ENCODE measurements at places on chromosomes 4 and X. TPM values are rescaled to one million over a fixed set of nuclear protein-coding genes. Genes with fewer than 3 reads are reported as not detected.

The SLC34A2 gene
- not detected for total RNA-seq

The DDIT4L gene
- 0.34 TPM for total RNA-seq

The ARHGAP36 gene
- total RNA-seq: not detected

The CXCR3 gene
- 31.1 TPM for total RNA-seq

The PLXNB3 gene
- total RNA-seq: 0.69 TPM

The SMC1A gene
- 161 TPM for total RNA-seq

DNA sequence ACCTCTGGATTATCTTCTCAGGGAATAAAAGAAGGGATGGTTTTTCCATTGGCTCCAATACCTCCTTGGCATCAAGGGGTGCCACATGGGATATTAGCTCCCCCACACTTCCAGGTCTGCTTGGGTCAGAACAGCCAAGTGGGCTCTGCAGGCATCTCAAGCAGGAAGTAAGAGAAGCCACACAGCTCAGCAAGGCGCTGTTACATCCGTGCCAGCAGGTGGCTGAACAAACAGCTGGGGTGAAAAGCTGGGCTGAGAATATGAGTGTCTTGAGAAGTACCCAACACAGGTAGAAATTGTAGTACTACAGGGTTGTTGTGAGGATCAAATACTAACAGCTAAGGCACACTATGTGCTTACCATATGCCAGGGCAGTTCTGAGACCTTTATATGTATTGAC, 76.7 kb upstream of the TMEM150C start:
- H3K27me3 ChIP-seq: peaks cover 1% of the 10 kb centered on the region
- DNase-seq: no peak
- no peaks in the 10 kb centered on the region for H3K36me3 ChIP-seq
- no peaks in the 10 kb centered on the region for H3K4me1 ChIP-seq
- no peak overlapping the region for H3K4me3 ChIP-seq

- H3K4me3 ChIP-seq: no peak overlapping the region
- no peaks in the 10 kb centered on the region for H3K27me3 ChIP-seq
- H3K27ac ChIP-seq: no peak overlapping the region
- peaks cover 28% of the 10 kb centered on the region for H3K36me3 ChIP-seq
- H3K4me1 ChIP-seq: peaks cover 2% of the 10 kb centered on the region
These were observed 15.8 kb downstream of the DHRSX start for GRCh38 chrX:2484721-2485648.

DNA sequence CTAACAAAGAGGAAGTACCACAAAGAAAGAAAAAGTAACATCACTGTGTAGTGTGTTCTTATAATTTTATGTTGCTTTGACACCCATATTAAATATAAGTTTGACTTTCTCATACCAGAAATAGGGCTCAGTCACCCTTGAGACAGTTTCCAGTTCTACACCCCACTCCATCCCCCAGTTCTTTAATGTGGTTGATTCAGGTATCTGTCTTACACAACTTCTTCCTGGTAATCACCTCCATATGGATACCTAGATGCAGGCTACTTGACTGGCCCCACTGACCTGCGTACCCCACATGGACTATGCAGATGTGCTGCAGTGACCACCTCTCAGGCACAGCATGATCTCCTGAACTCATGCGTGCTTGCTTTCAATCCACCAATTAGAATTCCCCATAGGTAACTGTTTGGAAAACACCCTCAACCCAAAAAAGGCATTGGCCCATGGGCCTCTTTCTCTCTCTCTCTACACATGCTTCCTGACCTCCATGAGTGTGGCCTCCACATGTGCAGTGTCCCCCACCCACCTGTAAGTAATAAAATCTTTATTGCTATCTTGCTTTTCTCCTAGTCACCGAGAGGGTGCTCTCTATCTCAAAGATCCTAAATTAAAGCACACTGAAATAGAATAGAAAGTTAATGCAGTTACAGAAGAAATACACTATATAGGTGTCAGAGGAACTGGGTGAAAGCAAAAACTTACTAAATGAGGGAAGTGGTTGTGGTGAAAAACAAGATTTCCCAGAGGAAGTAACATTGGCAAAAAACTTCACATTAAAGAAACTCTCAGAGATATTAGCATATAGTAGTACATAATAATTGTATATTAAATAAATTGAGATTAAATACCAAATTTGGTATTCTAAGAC, 98.4 kb downstream of the ZAR1 start:
- no peak for DNase-seq
- peak overlapping the region; percentile 65 for H3K27ac ChIP-seq
- H3K4me3 ChIP-seq: no peak overlapping the region
- H3K27me3 ChIP-seq: no peaks in the 10 kb centered on the region

- H3K27me3 ChIP-seq: no peaks in the 10 kb centered on the region
These were observed 48.6 kb downstream of the LRP2BP start for GRCh38 chr4:185346975-185347601.

- peaks cover 5% of the 10 kb centered on the region for H3K27me3 ChIP-seq
- H3K4me1 ChIP-seq: no peaks in the 10 kb centered on the region
- H3K4me3 ChIP-seq: no peak overlapping the region
- DNase-seq: no peak
- H3K36me3 ChIP-seq: no peaks in the 10 kb centered on the region
These were observed 39.9 kb upstream of the NKAP start for GRCh38 chrX:119983494-119983893.

- H3K4me1 ChIP-seq: peaks cover 23% of the 10 kb centered on the region
- H3K27ac ChIP-seq: no peak overlapping the region
- H3K36me3 ChIP-seq: peaks cover 54% of the 10 kb centered on the region
- H3K27me3 ChIP-seq: no peaks in the 10 kb centered on the region
These were observed 4.4 kb downstream of the ANAPC10 start for GRCh38 chr4:145093638-145094037.

DNA sequence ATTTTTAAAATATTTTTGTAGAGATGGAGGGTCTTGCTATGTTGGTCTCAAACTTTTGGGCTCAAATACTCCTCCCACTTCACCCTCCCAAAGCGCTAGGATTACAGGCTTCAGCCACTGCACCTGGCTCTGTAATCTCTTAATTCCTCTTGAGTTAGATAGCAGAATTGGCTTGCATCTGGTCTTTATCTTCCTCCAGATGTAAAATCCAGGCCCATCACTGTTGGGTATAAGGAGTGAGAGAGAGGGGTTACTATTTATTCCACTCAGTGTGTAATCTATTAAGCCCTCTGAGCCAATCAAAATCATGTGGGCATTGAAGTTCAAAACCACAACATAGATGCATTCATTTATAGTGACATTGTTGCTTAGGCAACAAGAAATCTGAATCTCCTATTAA, 33.9 kb downstream of the ANK2 start:
- H3K4me1 ChIP-seq: no peaks in the 10 kb centered on the region
- DNase-seq: no peak
- H3K27ac ChIP-seq: no peak overlapping the region
- H3K36me3 ChIP-seq: no peaks in the 10 kb centered on the region
- H3K27me3 ChIP-seq: peaks cover 5% of the 10 kb centered on the region

GRCh38 chr4:183328832-183329231, 6.6 kb upstream of the CLDN24 start:
- no peak overlapping the region for H3K4me3 ChIP-seq
- H3K36me3 ChIP-seq: no peaks in the 10 kb centered on the region
- no peaks in the 10 kb centered on the region for H3K4me1 ChIP-seq
- peaks cover 14% of the 10 kb centered on the region for H3K27me3 ChIP-seq
- no peak for DNase-seq

- DNase-seq: no peak
- H3K4me1 ChIP-seq: peaks cover 4% of the 10 kb centered on the region
- peaks cover 5% of the 10 kb centered on the region for H3K27me3 ChIP-seq
- no peak overlapping the region for H3K4me3 ChIP-seq
- H3K36me3 ChIP-seq: no peaks in the 10 kb centered on the region
These were observed 221.0 kb downstream of the PALLD start for GRCh38 chr4:168717847-168718246.

- no peak for DNase-seq
- no peak overlapping the region for H3K4me3 ChIP-seq
- H3K36me3 ChIP-seq: no peaks in the 10 kb centered on the region
- H3K27me3 ChIP-seq: peaks cover 3% of the 10 kb centered on the region
- H3K4me1 ChIP-seq: no peaks in the 10 kb centered on the region
These were observed 2.6 kb downstream of the PLP1 start for GRCh38 chrX:103779141-103779789.

GRCh38 chrX:9127986-9128385, 94.1 kb upstream of the FAM9B start:
- H3K27me3 ChIP-seq: no peaks in the 10 kb centered on the region
- peaks cover 25% of the 10 kb centered on the region for H3K4me1 ChIP-seq
- DNase-seq: no peak
- H3K36me3 ChIP-seq: peaks cover 3% of the 10 kb centered on the region
- H3K4me3 ChIP-seq: no peak overlapping the region

DNA sequence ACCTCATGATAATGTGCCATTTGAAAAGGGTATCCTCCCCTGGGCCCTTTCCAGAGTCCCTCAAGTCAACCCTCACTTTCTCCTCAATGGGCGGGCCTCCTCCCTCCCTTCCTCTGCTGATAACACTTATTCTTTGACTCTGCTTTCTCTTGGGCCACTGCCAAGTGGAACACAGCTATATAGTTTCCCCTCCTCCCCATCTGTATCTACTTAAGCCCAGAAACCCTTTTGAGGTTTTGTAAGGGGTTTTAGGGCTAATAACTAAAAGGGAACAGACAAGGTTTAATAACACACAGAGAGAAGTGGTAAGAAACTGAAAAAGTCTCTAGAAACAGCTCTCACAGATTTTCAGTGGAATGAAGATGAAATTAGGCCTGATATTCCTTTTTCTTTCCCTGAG, 116.7 kb downstream of the GPC3 start:
- H3K4me1 ChIP-seq: no peaks in the 10 kb centered on the region
- H3K27ac ChIP-seq: no peak overlapping the region
- peaks cover 3% of the 10 kb centered on the region for H3K27me3 ChIP-seq
- no peak overlapping the region for H3K4me3 ChIP-seq
- H3K36me3 ChIP-seq: no peaks in the 10 kb centered on the region

GRCh38 chrX:2413969-2414368, 86.8 kb downstream of the DHRSX start:
- no peak overlapping the region for H3K4me3 ChIP-seq
- no peak for DNase-seq
- H3K27ac ChIP-seq: no peak overlapping the region
- H3K27me3 ChIP-seq: no peaks in the 10 kb centered on the region
- no peaks in the 10 kb centered on the region for H3K4me1 ChIP-seq
- H3K36me3 ChIP-seq: peaks cover 10% of the 10 kb centered on the region

GRCh38 chr4:2696423-2696822, 59.7 kb downstream of the TNIP2 start:
- H3K4me1 ChIP-seq: peaks cover 18% of the 10 kb centered on the region
- no peak for DNase-seq
- no peak overlapping the region for H3K4me3 ChIP-seq
- peaks cover 63% of the 10 kb centered on the region for H3K36me3 ChIP-seq
- H3K27me3 ChIP-seq: no peaks in the 10 kb centered on the region
